Hematopoietic multipotent progenitor cell treated with erythropoietin and hydrocortisone succinate and interleukin-3 and kit ligand, for 6 days (in vitro differentiated cells): ENCODE measurements at places on chromosomes 1 and 21.
A peak's percentile ranks its signal among the peaks of the same experiment; 100 is the strongest.

DNA sequence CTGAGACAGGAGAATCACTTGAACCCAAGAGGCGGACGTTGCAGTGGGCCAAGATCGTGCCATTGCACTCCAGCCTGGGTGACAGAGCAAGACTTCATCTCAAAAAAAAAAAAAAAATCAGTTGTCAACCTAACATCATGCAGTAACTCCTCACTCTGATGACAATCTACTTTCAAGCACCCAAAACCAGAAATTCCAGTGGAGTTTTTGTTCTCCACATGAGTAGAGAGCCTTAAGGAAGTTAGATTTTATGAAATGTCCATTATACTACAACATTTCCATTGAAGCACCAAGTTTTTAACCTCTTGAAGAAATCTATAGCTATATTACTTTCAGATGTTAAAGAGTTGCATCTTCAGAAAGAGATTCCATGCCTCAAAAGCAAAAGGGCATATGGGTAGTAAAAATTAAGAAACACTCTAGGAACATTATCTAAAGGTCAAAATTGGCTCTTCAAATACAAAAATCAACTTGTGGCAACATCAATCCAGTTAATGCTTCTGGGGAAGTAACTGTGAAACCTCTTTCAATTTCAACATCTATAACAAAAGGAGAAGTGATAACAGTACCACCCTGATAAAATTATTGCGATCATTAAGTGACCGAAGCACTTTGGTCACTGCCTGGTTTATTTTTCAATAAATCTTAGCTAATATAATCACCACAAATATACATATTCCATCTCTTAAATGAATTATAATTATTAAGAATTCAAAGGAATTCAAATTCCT is 7.7 kb downstream of the LPGAT1 start:
- peak; percentile 50 for DNase-seq

DNA sequence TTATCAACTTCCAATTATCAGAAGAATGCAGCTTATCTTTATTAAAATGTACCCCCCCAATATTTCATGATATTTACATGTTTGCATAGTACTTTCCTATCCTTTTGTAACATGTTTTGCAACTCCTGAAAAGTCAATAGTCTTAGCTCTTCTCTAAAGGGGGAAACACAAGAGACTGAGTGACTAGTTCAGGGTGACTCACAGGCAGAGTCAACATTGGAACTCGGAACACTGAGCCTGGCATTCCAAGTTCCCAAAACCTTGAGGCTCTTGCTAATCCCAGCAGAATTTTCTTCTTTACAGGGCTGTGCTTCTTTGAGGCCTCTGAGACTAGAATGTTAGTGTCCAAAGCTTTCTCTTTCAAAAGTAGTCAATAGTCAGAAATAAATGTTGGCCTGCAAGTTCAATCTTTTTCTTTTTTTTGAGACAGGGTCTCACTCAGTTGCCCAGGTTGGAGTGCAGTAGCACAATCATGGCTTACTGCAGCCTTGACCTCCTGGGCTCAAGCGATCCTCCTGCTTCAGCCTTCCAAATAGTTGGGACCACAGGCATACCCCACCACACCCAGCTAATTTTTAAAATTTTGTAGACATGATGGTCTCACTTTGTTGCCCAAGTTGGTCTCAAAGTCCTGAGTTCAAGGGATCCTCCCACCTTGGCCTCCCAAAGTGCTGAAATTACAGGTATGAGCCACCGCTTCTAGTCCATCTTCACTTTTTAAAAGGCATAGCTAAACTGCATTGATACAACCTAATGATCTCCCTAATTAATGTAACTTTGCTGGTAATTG is 37.5 kb downstream of the ZNF281 start:
- no peak for DNase-seq

GRCh38 chr1:25197982-25198662 is 34.2 kb downstream of the SYF2 start:
- DNase-seq = no peak

DNA sequence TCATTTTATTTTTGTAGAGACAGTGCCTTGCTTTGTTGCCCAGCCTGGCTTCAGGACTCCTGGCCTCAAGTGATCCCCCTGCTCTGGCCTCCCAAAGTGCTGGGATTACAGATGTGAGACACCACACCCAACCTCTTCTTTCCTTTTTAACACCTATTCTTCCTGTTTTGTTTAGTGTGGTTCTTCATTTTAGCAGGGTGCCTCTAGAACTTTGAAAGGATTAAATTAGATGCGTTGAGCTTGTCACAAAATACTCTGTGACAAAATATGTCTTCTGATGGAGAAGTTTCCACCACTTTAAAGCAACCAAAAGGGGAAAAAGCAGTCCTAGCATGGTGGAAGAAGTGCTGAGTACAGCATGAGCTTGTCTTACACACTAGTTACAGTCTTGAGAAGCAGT is 42.0 kb downstream of the CDC14A start:
- no peak for DNase-seq

GRCh38 chr1:20726118-20726911 is 6.2 kb downstream of the SH2D5 start:
- DNase-seq = no peak

DNA sequence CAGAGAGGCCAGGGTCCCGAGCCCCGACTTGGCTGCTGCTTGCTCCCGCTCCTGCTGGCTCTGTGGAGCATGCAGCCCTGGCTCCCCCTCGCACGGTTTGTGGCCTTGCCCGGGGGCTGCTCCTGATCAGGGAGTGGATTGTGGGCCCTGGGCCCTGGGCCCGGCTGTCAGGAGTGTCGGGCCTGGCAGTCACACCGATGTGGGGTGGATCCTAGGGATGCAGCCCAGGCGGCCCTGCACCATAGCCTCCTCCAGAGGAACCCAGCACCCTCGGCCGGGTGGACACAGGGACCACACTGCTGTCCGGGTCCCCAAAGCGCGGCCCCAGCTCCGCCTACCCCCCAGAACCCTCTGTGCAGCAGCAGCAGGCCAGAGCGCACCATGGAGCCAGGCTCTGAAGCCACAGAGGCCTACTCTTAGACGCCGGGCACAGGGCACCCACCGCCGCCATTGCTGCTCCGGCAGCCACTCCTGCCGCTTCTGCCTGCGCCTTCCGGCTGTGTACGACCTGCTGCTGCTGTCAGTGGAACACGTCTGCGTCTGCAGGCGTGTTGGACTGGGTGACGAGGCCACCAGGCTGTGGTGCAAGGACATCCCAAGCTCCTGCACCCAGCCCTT is 9.4 kb downstream of the SLX9 start:
- no peak for DNase-seq

- no peak for DNase-seq
Observed at GRCh38 chr1:246768403-246769020, 44.3 kb downstream of the SCCPDH start.

DNA sequence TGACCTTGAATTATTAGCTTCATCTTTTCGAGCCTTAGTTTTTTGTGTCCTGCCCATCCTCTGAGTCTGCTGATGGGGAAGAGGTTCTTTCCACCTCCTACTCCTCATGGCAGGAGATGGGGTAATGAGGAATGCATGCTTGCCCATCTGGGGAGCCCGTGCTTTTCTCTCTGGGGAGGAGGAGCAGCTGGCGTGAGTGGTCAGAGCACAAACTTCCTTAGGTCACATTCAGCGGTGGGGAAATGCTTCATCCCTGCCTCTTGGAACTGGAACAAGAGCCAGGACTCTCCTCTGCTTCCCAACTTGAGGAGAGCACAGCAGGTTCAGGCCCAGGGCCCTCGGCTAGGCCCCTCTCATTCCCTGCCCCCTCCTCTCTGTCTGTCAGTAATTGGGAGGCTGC is 155.0 kb downstream of the PCNX2 start:
- DNase-seq = no peak

DNA sequence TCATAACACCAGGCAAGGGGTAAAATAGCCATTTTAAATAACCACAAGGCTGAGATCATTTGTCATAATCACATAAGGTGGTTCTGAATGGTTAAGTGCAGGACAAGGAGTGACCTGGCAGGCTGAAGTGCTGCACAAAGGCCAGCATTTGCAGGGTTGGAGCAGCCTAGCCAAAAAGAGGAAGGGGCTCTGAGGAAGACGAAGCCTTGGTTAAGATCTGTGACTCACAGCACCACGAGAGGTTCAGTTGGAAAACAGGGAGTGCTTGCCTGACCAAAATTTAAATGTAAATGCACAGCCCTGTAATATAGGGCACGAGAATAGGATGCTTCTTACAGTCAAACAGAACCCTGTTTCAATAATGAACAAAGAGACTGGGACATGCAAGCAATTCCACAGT is 12.1 kb downstream of the ATP5PF start:
- DNase-seq = peak; percentile 15

- DNase-seq = no peak
Observed at GRCh38 chr1:162144853-162145252, 75.4 kb downstream of the NOS1AP start.

- peak; percentile 79 for DNase-seq
Observed at GRCh38 chr1:7070389-7071029, 285.3 kb downstream of the CAMTA1 start.

DNA sequence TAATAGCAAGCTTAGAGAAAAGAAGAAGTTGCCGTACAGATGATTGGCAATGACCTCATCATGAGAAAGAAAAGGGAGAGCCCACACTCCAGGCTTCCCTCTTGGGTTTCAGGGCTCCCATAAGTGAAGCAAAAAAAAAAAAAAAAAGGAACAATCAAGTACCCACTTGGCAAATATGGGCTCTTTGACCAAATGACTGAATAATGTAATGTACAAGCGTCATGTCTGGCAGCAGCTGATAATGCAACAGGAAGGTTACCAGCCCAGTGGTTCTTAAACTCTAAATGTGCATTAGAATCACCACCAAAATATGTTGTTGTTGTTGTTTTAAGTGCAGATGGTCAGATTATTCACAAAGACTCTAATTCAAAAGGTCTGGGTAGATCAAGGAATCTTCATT is 13.5 kb downstream of the TNFSF4 start:
- peak; percentile 50 for DNase-seq

DNA sequence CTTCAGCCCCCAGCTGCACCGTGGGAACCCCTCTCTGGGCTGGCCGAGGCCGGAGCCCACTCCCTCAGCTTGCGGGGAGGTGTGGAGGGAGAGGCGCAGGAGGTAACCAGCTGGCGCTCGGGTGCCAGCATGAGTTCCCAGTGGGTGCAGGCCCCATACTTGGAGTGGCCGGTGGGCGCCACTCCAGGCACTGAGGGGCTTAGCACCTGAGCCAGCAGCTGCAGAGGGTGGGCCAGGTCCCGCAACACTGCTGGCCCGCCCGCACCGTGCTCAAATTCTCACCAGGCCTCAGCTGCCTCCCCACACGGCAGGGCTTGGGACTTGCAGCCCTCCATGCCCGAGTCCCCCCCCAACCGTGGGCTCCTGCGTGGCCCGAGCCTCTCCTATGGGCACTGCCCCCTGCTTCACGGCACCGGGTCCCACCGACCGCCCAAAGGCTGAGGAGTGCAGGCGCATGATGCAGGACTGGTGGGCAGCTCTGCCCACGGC is 47.2 kb downstream of the LRRC53 start:
- DNase-seq = no peak

DNA sequence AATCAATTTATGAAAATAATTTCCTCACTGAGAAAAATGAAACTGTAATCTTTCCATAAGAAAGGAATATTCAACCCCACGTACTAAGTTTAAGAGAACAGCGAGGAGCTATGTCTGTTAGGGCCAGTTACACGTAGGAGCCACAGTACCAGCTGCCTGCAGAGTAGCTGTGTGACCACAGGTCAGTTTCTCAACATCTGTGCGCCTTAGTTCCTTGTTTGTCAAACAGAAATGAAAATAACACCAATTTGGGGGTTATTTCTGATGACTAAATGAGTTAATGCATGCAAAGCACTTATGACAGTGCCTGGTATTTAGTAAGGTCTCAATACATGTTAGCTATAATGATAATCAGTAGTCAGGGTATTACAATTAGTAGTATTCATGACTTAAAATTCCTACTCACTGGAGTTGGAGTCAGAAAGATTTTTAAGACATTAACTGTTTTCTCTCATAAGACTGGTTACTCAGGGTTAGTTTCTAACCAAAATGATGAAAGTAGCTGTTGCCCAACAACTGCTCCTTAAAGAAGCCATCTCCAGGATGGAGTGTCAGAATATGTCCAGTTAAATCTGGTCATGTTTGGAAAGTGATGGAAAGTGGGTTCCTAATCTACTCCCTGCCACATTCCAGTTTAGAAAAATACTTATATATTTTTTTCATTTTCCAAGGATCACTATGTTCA is 85.8 kb upstream of the ZNF648 start:
- DNase-seq = peak; percentile 78

GRCh38 chr21:43305811-43306311 is 121.1 kb downstream of the SIK1 start:
- no peak for DNase-seq

- no peak for DNase-seq
Observed at GRCh38 chr1:48560577-48560976, 88.6 kb upstream of the SPATA6 start.

DNA sequence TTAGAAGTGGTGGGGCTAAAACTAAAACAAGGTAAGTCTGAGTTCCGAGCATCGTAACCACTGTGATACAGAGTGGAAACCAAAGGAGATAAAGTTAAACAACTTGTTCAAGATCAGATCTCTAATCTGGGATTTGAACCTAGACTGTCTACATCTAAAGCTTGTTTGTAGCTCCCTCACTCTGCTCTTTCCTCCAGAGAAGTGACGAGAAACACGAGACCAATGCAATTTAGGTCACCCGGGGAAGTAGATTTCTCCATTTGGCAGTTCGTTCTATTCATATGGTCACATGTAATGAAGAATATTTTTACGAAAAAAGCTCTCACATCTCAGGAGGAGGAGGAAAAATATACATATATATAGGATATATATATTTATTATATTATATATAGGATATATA is 1.8 kb downstream of the ADORA3 start:
- DNase-seq = no peak

- no peak for DNase-seq
Observed at GRCh38 chr1:62307895-62308492, 11.2 kb downstream of the KANK4 start.

DNA sequence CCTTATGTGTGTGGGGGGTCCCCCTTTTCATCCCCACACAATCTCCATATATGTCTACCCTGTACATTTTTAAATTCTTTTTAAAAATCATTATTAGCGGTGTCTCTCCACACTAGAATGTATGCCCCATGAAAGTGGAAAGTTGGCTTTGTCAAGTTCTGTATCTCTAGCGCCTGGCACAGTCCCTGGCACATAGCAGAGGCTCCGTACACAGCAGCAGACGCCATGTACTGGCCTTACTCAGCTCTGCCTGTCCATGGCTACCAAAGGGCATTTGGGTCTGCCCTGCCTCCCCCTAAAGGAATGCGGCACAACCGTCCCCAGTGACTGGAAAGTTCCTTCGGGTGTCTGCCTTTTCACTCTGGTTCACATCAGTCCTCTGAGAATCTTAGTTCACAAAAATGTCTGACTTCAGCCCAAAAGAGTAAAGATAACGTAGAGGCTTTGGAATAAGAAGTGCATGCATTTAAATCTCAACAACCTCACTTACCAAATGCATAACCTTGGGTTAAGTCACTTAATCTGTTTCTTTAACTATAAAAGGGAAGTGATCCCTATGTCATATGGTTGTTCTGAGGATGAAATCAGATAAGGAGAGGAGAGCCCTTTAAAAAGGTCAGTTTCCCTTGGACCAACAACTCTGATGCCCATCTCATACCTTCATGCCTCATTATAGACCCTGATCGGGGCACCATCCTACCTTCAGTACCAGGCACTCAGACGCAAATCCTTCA is 61.1 kb downstream of the CD46 start:
- no peak for DNase-seq

- DNase-seq = no peak
Observed at GRCh38 chr1:116553386-116554115, 17.3 kb downstream of the CD58 start.

- DNase-seq = no peak
Observed at GRCh38 chr1:198232940-198233675, 76.3 kb downstream of the NEK7 start.

- DNase-seq = no peak
Observed at GRCh38 chr1:94022471-94023189, 98.3 kb downstream of the ABCA4 start.
